ENCODE measurements at places on chromosomes 6 and 20.
A peak's percentile ranks its signal among the peaks of the same experiment; 100 is the strongest.

DNA sequence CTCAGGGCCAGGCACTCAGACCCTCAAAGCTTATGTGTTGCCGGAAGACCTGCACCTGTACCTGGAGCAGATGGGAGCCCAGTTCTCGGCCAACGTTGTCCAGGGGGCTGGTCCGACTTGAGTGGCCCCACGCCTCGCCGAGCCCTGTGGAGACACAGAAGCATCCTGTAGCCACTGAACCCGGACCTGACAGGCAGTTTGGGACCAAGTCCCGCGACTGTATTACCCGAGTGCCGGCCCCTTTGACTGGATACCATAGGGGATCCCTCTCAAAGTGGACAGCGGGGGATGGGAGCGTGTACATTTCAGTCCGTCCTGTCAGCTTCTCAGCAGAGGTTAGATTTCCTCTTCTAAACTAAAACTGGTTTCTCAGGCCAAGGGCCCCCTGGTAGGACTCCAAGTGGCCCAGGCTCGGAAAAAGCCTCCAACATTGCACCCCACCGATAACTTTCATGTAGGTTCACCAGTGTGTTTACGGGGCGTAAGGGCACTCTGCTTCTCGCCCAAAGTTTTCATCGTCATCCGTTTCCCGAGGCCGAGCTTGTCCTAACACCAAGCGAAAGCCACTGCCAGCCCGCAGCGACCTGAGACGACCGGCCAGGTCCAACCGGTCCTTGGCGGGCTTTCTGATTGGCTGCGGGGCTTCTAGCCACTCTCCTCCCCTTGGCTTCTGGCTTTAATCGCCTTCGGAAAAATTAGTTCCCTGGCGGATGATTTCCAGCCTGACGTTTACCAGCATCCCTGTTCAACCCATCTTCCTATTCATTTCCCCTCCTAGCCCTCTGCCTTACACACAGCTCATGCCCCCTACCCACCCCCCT, 10.8 kb downstream of the SIM1 start:
- DNase-seq = no peak

DNA sequence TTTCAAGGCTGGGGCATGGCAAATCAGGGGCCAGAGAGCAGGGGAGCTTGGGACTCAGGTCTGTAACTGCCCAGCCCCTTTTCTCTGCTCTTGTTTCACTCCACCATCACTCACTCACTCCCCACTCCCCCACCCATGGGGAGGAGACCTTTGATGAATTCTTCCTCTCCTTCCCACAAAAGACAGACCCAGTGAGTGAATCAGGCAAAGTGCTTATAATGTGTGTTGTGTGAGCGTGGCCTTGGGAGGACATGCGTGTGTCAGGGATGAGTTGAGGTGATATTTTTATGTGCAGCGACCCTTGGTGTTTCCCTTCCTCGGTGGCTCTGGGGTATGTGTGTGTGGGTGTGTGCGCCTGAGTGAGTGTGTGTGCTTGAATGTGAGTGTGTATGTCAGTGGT, 1.0 kb upstream of the CUL9 start:
- no peak for DNase-seq

DNA sequence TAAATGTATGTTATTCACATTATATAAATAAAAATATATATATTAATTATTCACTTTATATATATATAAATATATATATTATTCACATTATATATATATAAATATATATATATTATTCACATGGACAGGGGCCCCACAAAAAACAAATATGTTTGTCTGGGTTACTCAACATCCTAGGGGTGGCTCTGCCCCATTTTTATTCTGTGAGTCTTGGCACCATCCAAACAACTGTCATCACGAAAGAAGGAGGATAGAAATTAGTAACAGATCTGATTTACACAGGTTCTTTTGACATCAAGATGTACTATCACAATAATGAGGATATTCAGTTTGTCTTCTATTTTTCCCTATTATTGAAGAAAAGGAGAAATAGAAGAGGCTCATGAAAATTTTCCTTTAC, 187.3 kb downstream of the GPX5 start:
- no peak for DNase-seq

DNA sequence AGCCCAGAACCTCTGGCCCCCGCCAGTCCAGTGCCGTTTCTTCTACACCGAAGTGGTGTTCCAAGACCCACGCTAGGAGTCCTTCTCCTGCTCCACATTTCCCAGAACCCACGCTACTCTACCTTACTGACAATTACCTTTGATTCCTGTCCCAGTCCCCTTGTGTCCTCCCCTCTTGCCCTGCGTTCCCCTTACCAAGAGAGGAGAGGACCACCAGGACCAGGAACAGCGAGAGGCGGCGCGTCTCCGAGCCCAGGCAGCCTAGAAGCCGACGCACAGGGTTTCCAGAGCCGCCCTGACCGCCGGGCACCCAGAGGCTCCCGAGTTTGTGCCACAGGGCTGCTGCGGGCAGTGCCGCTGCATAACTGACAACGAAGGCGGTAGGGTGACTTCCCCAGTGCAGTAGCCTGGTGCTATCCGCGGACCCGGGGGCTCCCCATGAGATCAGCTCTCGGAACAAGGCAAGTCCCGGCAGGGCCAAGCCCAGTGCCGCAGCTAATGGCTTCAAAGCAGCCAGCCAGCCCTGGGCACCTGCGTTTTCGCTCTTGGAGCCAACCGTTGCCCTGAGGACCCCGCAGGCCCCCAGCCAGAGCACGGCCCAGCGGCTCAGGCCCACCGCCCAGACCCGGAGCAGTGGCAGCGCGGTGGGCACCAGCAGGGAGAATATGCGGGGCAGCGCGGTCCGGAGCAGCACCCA, 512 bp downstream of the TAP1 start:
- DNase-seq = peak; percentile 48

- no peak for DNase-seq
Measured at GRCh38 chr6:168182908-168183612, 104.0 kb upstream of the FRMD1 start.

GRCh38 chr6:20533746-20534294, 437 bp upstream of the CDKAL1 start:
- no peak for DNase-seq

DNA sequence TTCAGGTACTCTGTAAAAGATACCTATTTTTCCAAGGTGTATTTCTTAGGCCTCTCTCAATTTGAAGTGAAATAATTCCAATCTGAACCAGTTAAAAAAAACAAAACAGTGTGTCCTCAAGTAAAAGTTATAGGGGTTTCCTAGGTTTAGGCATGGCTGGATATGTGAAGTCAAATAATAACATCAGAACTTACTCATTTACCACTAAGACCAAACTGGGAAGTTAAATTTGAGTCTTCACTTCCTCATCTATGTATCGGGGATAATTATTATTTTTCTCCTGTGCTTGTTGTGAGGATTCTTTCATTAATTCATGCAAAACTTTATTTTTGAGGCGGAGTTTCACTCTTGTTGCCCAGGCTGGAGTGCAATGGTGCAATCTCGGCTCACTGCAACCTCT, 86.2 kb upstream of the PTPRK start:
- no peak for DNase-seq

DNA sequence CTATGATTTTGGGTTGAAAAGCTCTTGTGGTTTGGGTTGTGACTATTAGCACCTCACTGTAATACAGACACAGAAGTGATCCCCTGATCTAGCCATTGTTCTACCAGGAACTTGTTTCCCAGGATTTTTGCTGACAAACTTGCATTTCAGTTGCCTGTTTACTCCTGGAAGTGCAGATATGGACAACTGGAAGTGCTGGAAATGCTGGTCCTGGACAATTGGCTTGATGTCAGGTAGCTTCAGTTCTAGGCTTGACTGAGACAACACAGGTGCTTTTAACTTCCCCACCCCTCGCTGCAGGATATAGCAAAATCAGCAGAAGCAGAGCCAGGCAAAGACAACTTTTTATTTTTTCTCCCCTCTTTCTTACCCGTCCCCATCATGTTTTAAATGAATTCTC, 27.1 kb upstream of the FBXO30 start:
- DNase-seq = no peak

DNA sequence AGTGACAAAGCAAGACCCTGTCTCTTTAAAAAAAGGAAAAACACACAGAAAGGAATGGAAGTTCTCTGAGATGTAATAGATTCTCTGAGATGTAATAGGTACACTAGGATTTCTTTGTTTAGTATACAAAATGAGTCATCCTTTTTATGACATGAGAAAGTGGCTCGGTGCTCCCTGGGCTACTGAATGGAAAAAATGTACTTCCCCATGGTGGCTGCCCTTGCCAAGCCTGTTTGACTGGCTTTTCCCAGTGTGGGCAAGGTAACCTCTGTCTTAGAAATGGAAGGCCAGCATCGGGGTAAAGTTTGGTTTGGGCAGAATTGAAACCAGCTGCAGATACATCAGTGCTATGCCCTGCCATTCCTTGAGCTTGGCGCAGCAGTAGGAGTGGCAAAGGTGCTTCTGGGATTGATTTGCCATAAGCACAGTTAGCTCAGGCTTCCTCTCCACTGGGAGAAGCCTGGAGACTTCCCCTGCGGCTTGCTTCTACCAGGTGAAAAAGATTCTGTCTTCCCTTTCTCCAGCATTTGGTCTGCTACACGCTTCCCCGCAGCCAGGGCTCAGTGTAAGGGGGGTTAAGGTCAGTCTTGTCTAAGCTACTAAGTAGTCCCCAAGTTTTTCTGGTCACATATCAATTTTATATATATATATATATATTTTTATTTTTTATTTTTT, 24.5 kb downstream of the ARFGEF2 start:
- no peak for DNase-seq

DNA sequence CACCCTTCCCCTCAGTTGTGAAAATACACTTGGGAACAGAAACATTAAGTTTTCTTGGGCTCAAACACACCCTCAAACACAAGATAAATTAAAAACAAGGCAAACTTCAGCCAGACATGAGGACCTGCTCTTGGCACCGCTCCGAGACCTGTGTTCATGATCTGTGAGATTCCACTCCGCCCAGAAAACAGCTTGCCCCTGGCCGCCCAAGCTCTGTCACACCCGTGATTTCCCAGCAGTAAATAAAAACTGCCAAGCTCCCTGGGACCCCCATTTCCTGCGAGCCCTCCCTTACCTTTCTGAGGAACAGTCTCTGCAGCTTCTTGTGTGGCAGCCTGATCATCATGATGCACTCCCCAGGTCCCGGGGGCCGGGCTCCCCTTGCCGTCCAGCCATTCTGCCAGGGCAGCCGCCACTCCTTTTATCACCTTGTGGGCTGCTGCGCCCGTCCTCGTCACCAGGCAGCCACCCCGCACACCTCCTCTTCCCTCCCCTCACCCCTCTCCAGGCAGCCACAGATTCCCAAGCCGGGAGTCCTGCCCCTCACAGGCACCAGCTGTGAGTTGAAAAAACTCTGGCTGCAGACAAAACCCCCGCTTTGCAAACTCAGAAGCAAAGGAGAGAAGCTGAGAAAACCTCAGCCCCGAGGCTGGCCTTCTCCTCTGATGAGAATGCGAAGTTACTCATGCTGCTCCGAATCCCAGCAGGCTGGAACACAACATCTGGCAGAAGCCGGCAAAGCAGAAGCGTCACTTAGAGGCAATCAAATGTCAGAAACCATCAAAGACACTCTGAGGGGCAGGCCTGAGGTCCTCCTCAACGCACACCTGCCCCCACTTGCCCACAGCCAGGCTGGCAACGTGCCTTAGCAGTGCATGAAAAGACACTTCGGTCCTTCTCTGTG, 130.4 kb upstream of the RPS6KA2 start:
- DNase-seq = no peak

- DNase-seq = no peak
Measured at GRCh38 chr20:39394461-39394860, 432.3 kb downstream of the DHX35 start.

DNA sequence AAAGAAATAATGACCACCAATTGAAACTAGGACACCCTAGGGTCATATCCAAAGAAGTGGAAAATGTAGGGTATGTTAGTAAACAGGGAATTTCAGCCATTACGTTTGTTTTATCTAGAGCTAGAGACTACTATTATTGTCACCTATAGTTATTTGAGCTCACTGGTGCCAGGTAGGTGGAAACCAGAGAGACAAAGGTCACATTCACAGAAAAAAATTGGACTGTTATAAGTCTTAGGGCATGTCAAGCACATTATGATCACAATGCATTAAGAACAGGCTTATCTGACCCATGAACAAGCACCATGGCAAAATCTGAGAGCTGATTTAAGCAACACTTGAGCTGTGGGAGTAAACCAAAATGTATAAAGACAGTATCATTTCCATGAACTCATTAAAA, 530.1 kb upstream of the CITED2 start:
- DNase-seq = no peak

DNA sequence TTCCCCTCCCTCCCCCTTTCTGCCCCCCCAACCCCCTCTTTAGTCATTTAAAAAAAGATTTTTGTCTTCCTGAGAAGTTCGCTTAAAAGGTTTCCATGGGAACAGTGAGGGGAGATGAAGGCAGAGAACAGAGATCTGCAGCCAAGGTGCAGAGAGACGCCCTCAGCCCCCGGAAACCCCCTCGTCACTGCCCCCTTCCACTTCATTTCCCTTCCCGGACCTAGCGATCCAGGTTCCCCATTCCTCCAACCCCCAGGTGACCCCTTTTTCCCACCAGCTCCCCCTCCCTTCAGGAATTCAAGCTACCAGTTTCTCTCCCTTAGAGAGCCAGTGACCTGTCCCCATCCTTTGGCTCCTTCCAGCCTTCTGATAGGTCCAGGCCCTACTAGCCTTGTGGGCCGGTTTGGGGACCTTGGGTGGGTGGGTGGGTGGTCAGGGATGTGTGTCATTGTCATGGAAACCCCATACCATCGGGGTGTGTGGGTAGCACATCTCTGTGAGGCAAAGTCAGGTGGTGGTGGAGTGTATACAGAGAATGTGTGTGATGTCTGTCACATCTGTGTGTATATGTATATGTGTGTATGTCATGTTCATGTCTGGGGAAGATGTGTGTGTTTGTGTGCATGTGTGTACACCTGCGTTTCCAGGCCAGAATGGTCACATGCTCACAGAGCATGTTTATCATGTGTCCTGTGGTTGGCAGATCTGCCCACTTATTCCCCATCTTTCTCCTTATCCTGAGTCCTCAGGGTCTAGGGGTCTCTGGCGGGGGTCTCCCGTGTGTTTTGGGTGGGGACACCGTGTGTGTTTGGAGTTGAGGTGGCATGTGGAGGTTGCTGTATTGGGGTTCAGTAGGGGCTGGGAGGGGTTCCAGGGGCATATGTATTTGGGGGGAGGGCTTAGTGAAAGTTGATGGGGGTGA, 7.0 kb downstream of the SYNGAP1 start:
- DNase-seq = no peak

DNA sequence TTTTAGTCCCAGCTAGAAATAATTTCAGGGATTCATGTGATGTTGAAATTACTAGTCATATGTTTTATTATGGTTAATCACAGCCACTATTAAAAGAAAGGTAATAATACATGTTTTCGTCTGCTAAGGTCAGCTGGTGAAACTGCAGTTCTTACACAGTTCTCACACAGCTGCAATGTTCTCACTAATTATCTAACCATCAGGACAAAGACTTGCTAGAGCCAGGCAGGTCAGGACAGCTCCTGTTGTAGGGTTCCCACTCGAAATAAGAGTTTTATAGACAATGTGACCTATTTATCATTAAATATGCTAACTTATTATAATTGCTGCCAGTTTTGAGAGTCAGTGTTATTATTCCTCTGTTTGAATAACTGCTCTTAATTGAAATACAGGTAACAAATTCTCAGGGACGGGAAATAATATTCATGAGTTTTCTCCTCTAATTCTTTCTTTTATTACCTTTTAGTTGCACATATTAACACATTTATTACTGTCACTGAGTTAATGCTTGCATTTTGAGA, 97.9 kb downstream of the GJA1 start:
- DNase-seq = no peak

- DNase-seq = peak; percentile 31
Measured at GRCh38 chr20:46592580-46593362, 42.3 kb upstream of the OCSTAMP start.
